ENCODE measurements at places on chromosomes 2 and 18. TPM values are rescaled to one million over a fixed set of nuclear protein-coding genes. Genes with fewer than 3 reads are reported as not detected.

Gene KIAA2012
- total RNA-seq, result not detected

Gene ID2
- 80.2 TPM for total RNA-seq

Gene MAP2
- 1.2 TPM for total RNA-seq

Gene ABHD1
- 0.50 TPM for total RNA-seq
